Stimulated activated CD4-positive, alpha-beta T cell treated with anti-CD3 and anti-CD28 coated beads, Interleukin-15, amount 100 ng/mL, for 1 hour (primary cell): ENCODE measurements at places on chromosomes 1 and 21.

DNA sequence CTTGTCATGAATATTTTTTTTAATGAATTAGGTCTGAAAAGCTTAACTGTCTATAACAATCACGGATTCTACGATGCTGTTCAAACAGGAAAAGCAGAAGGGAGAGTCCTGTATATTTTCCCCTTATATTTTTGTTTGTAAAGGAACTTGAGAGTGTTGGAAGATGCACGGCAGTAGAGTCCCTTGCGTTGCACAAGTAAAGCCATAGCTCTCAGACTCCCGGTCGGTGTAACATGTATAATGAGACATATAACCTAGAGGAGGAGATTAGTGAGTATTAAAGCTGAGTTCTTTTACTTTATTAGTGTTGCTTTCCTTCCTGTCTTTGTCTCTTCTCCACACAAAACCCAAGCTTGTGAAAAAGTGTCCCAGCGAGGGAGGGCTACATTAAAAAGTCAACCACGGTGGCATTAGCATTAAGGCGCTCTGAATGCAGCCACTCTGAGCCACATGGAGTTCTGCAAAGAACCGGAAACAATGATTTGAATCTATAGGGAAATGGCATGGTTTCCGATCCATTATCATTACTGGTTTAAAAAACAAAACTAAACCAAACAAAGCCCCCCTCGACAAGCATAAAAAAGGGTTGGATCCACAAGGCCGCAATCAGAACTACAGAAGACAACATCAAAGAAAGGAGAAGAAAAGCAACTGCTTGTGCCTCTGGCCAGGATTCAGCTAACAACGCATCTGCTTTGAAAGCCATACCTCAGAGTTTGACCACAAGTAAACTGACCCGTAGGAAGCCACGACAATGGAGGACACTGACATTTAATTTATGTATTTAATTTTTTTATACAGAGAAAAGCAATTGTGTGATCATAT is 356.8 kb downstream of the LMO4 start:
- no peak for DNase-seq

DNA sequence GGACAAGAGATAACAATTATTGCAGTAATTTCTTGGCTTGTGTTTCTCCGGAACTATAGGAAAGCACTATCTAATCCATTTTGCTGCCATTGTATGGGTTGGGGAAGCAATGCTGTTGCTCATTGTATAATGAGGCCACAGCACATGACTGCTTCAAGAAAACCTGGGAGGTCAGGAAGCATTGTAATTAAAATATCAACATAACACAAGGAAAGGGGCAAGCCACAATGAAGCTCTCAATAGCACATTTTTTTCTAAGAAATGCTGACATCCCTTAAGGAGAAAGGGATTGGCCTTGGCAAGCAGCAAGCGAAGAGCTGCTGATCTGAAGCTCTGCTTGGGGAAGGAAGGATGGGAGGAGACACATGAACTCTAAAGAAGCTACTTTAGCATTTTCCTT is 44.0 kb downstream of the PLPP3 start:
- DNase-seq: no peak

GRCh38 chr1:153933955-153934354 is 11.2 kb upstream of the GATAD2B start:
- DNase-seq: no peak

GRCh38 chr1:116906812-116907211 is 2.9 kb upstream of the PTGFRN start:
- DNase-seq: no peak

DNA sequence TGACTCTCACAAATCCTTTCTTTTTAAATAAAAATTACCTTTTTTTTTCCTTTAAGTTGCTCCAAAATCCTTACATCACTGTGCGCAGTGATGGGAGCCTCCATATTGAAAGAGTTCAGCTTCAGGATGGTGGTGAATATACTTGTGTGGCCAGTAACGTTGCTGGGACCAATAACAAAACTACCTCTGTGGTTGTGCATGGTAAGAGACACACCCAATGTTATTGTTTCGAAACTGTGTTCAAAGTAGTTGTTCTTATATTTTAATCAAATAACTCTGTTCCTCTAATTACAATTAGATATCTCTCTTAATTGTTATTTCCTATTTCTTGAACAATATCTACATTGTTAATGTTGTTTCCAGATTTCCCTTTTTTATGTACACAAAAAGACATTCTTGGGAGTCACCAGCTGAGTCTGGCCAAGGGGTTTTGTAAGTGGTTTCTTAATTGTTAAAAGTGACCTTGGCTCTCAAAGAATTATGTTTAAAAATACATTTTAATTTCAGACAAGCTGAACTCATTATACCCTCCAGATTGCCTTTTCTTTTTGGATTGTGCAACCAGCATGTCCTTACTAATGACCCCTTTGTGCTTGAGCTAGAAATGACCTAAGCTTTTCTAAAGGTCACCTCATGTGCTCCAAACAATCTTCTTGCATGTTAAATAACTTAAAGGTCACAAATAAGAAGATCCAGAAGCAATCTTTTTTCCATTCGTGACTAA is 250.1 kb downstream of the HMCN1 start:
- DNase-seq: no peak

DNA sequence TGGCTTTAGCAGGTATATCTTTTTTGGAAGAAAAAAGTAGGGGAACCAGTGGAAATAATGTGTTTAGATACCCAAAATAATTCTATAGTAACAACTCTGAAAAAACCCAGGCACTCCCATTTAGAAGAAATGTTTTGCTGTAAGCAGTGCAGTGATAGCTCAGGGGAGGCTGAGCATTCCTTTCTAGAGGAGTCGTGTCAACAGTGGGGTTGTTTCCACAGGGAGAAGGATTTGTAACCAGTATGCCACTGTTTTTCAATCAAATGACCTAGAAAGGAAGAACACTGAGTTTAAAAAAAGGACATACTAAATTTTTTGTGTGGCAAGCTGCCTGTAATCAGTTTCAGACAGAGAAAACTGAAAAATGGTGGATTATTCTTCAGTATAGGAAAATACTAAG is 2.4 kb downstream of the PGD start:
- no peak for DNase-seq

DNA sequence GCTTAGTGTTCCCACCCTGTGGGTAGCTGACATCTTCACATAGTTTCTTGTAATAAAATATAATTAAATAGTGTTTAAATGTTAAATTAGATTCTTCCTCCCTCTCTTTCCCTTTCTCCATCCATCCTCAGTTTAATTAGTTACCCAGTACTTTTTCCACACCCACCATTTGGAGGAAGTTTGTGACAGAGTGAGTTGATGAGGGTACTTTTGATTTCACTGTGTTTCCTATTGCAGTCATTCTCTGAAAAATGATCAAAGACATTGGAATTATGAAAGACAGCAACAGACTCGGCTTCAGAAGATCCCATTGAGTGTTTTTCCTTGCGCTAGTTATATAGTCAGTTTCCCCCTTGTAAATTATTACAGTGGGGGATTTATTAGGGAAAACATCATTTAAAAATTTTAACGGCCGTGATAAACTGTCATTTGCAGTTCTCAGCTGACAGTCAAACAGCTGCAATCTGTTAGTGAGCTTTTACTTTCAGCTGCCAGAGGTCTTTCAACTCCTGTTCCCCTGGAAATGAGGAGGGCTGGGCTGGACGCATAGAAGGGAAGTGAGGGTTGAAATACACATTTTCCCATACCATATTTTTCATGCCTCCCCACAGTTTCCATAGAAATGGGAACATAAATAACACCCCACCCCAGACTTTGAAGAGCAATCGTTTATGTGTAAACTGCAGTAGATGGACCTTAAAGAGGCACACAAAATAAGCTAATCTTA is 61.3 kb upstream of the CACYBP start:
- no peak for DNase-seq

GRCh38 chr1:10506677-10507047 is 31.9 kb downstream of the PEX14 start:
- no peak for DNase-seq

GRCh38 chr1:18056545-18056944 is 51.1 kb upstream of the IGSF21 start:
- DNase-seq: no peak

GRCh38 chr1:201112173-201112731 is at the start of gene CACNA1S:
TSS of gene CACNA1S (minus strand) at chr1:201112426. CDS start at chr1:201112339, 87 bp downstream.
- DNase-seq: no peak

DNA sequence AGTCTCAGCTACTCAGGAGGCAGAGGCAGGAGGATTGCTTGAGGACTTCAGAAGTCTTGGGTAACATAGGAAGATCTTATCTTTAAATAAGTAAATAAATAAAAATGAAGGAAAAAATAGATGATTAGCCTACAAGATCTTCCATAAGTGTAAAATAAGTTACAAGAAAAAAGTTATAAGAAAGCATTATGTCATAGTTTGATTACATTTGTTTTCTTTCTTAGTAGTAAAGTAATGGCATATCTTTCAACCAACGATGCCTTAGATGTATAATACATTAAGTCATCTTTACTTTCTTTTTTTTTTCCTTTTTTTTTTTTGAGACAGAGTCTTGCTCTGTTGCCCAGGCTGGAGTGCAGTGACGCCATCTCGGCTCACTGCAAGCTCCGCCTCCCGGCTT is 46.5 kb downstream of the SNRPE start:
- no peak for DNase-seq

GRCh38 chr1:87953121-87953520 is 624.4 kb downstream of the LMO4 start:
- DNase-seq: no peak

DNA sequence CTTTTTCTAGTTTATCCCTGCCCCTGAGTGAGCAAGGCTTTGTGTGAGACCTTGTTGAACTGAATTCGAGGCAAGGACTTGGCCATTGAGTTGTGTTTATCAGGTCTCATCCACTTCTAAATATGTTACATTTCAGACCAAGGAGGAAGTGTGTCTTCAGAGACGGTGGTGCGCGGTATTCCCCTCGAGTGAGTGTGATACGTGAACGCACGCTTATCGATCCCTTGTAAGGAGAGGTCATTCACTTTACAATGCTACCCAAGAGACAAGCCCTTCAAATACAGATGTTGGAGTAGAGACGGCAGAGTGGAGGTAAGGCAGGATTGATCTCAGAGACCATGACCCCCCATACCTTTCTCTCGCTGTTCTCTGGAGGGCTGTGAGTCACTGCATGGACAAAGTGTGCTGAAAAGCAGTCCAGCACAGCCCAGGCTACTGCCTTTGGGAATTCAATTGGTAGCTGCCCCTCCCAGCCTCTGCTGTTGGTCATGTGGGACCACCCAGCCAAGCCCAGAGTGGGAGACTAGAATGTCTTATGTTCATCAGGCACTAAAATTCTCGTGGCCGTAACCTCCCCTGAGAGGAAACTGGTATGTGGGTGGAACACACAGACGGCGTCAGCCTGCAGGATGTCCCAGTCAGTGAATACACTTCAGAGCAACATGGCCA is 16.3 kb upstream of the MTARC1 start:
- DNase-seq: no peak

DNA sequence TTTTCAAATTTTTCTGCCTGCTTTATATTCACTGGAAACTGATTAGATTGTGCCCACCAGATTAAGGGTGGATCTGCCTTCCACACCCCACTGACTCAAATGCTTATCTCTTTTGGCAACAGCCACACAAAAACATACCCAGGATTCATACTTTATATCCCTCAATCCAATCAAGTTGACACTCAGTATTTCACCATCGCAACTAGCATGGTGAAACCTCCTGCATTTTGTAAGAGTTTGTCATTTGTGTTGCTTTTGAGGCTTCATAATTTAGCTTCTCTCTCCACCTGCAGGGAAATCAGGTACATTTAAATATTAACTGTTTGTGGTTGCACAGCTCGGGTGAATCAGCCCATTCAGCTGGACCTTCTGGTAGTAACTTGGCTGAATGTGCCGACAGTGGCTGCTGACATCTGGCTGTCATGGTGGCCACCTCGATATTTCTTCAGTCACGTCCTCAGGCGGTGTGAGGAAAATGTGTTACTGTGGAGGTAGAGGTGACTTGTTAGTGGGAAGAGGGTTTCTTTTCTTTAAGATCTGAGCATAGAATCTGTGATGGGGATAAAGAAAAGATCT is 224.0 kb downstream of the PTBP2 start:
- no peak for DNase-seq

DNA sequence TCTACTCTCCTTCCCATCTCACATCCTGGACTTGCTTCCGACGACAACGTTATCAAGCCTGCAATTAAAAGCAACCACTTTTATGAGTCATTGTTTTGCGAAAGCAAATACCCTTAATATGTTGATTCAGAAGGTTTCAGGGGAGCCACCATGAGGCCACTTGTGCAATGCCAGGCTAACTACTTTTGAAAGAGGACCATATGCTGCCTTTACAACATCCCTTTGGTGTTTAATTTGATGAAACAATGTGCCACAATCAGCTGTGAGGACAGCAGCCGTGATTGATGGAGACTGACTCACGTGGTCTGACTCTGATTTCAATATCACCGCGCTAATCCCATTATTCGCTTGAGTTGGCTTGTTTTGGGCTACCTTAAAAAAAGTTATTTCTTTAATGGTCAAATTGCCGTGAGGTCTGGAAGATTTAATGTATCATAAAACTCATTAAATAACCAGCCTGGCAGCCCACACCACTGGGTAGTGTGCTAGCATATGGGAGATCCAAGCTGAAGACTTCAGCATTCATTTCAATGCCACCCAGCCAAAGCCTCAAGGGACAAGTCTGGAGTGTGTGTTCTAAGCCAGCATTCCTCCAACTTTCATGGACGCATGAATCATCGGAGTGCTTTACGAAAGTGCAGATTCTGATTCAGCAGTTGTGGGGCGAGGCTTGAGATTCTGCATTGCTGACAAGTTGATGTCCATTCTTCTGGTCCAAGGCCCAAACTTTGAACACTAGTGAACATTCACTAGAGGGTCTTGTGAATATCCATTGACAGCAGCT is 73.3 kb upstream of the PAXBP1 start:
- DNase-seq: no peak

DNA sequence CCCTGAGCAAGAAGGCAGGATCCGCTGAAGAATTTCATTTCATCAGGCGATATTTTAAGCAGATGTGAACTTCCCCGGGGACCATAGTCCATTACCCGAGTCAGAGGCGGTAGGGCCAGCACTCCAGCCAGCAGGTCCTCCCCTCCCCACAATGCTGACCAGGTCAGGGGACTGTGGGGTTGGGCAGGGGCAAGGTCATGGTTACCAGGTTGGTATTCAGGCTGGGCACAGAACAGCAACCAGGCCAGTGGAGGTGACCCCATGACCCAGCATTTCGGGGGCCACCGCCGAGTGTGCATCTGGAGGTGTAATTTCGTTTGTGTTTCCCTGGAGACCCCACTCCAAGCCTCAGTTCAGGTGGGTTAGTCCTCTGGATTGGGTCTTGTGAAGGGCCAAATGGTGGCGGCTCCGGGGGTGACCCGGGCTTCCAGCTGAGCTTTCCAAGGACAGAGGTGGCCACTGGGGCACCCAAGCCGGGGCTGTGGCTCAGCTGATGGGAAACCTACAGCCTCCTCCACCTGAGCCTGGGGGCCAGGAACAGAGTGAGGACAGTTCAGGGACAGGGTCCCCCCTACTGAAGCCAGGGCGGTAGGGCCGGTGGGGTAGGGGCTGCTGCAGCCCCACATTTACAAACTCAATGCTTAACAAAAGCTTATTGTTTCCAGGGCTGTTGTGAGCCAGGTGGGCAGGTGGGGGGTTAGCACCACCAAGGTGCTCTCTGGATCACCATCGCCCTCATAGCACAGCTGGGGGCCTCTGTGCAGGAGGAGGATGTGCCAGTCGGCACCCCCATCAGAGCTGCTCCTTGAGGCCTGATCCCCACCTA is 2.8 kb downstream of the PRDM16 start:
- DNase-seq: no peak
